ENCODE measurements at places on chromosomes 3 and 15. TPM values are rescaled to one million over a fixed set of nuclear protein-coding genes. Genes with fewer than 3 reads are reported as not detected.

DNA sequence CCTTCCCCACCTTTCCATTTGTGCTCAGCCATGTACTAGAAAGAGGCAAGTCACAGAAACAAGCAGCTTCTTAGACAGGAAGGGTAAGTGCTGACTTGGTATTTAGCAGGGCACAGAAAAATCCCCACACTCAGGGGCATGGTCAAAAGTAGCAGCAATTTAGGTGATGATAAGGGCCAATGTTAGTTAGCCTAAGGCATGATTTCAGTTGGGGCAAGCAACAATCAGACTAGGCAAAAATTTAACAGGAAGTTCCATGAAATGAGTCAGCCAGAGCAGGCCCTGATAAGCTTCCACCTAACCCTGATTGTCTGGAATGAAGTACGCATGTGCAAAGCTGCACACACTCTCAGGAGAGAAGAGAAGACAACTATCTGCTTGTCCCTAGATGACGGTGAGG is 423.4 kb upstream of the UBE2E2 start:
- no peaks in the 10 kb centered on the region for H3K27me3 ChIP-seq
- H3K4me1 ChIP-seq: no peaks in the 10 kb centered on the region
- no peaks in the 10 kb centered on the region for H3K36me3 ChIP-seq
- DNase-seq: no peak
- H3K4me3 ChIP-seq: no peak overlapping the region

DNA sequence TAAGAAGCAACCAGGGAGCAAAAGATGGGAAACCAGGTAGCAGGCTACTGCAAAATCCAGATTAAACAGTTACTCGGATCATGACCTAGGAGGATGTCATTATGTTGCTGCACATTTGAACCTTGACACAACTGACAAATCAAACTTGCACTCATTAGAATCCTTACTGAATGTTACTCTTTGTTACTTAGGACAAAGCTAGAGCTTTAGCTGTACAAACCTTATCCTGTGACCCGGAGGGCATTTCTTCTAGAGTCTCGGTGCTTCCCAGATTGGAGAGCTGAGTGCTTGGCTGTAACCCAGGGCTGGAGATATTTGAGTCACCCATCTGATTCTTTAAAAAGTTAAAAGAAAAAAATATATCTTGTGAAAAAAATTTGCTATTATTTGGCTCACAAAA is 43.4 kb downstream of the DCP1A start:
- DNase-seq: no peak
- H3K36me3 ChIP-seq: peaks cover 66% of the 10 kb centered on the region
- H3K4me3 ChIP-seq: no peak overlapping the region
- peaks cover 25% of the 10 kb centered on the region for H3K4me1 ChIP-seq
- no peaks in the 10 kb centered on the region for H3K27me3 ChIP-seq
- no peak overlapping the region for H3K27ac ChIP-seq

DNA sequence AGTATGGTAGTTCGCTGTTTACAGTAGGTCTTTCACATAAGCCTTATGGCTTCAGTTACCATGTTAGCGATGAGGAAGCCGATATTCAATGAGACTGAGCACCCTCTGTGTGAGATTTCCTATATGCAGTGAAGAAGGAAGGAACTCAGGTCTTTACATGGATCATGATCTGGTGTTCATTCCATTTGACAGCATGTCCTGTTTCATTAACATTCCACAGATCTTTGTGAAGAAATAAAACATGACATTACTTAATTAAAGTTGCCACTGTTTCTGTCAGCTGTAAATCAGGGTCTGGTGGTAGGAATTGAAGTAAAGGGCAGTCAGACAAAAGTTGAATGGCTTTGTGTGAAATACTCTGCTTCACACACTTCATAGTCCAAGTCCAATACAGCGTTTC is 768.6 kb downstream of the ZPLD1 start:
- no peak for DNase-seq
- no peaks in the 10 kb centered on the region for H3K4me1 ChIP-seq
- H3K27ac ChIP-seq: no peak overlapping the region
- no peaks in the 10 kb centered on the region for H3K27me3 ChIP-seq

GLDN gene
- 2.9 TPM for total RNA-seq

MYH15 gene
- 0.06 TPM for total RNA-seq

DNA sequence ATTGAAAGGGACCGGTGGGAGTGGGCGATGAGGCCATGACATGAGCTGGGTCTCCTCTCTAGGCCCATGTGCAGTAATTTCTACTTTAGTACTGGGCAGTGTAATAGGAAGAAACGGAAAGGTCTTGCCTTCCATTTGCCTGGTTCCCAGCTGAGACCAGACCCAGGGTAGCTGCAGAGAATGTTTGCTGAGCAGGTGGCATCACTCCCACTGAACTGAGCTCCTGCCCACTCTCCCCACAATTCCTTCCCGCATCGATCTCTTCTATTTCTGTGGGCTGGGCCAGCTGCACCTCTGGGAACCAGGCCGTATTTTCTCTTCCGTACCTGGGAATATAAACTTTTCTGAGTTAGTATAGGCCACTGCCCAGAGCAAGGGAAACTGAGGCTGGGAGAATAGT is 15.8 kb downstream of the ESYT3 start:
- no peak overlapping the region for H3K4me3 ChIP-seq
- no peaks in the 10 kb centered on the region for H3K4me1 ChIP-seq
- H3K27ac ChIP-seq: no peak overlapping the region
- H3K27me3 ChIP-seq: no peaks in the 10 kb centered on the region
- no peaks in the 10 kb centered on the region for H3K36me3 ChIP-seq

C3orf20 gene
- total RNA-seq: not detected

DNA sequence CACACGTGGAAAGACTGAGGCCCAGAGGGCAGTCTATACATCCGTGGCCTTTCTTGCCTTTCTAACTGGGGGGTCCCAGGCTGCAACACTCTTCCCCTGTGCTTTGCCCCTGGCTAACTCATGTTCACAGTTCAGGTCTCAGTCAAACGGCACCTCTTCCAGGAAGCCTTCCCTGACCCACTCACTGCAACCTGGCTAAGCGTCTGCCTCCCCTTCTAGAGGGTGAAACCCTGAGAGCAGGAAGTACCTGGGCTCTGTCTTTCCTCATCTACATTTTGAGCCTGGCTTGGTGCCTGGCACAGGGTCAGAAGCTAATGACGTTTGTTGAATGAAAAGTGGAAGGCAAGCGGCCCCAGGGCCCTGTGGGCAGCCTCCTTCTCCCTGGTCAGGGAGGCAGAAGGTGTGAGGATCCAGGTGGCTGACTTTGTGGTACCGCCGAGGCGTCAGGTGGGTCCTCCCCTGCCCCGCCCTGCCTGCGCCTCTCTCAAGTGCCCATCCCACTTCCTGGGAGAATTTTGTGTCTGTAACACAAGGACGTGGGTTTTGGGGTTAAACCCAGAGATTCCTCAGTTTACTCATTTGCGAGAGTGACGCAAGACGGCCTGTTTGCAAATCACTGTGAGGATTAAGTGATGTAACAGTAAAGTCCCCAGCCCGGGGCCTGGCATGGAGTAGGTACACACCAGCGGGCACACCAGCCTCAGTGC is 32.1 kb downstream of the DNASE1L3 start:
- no peaks in the 10 kb centered on the region for H3K36me3 ChIP-seq
- peaks cover 45% of the 10 kb centered on the region for H3K4me1 ChIP-seq
- H3K27me3 ChIP-seq: no peaks in the 10 kb centered on the region

DNA sequence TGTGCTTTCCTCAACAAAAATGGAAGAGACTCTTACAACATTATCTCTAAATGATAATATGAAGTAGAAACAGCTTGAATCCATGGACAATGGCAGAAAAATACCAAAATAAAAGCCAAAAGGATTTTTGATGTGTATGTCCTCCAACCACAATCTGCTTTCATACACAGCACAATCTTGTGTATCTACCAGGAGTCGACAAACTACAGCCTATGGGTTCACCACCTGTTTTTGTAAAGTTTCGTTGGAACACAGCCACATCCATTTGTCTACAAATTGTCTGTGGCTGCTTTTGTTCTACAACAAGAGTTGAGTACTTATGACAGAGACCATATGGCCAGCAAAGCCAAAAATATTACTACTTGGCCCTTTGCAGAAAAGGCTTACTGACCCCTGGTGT is 88.7 kb upstream of the UBE2E2 start:
- H3K36me3 ChIP-seq: no peaks in the 10 kb centered on the region
- H3K27ac ChIP-seq: no peak overlapping the region
- DNase-seq: no peak
- no peak overlapping the region for H3K4me3 ChIP-seq
- H3K27me3 ChIP-seq: no peaks in the 10 kb centered on the region

DNA sequence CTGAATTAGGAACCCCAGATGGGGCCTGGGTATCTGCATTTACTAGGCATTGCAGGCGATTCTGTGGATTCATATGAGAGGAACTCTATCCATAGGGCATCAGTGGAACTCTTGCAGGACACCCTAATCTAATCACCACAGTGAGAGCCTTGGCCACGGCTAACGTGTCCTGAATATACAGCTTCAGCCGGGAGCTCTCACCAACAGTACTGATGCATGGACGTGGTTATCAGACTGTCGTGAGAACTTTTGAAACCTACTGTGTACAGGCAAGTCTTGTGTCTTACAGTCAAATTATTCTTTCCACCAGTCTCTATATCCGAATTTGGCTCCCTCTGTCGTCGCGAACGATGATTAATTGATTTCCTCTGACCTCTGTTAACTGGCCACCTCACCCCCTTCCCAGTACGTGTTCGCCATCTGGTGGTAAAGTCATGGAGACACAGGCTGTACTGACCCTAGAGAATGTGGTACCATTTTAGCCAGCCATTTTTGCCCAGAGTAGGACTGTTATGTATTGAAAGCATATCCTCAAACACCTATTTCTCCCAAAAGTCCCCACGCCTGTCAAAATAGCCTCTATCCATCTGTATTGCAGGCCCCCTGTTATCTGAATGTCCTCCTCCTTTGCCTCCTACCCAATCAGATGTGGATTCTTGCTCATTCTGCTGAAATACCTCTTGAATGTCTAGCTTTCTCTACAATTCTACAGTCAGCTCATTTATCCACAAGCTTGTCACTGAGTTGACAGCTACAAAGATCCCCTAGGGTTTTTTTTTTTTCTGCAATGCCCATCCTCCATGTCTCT is 39.7 kb downstream of the GLDN start:
- no peak for DNase-seq
- peaks cover 18% of the 10 kb centered on the region for H3K27me3 ChIP-seq
- no peak overlapping the region for H3K27ac ChIP-seq
- H3K4me1 ChIP-seq: peaks cover 6% of the 10 kb centered on the region

DNA sequence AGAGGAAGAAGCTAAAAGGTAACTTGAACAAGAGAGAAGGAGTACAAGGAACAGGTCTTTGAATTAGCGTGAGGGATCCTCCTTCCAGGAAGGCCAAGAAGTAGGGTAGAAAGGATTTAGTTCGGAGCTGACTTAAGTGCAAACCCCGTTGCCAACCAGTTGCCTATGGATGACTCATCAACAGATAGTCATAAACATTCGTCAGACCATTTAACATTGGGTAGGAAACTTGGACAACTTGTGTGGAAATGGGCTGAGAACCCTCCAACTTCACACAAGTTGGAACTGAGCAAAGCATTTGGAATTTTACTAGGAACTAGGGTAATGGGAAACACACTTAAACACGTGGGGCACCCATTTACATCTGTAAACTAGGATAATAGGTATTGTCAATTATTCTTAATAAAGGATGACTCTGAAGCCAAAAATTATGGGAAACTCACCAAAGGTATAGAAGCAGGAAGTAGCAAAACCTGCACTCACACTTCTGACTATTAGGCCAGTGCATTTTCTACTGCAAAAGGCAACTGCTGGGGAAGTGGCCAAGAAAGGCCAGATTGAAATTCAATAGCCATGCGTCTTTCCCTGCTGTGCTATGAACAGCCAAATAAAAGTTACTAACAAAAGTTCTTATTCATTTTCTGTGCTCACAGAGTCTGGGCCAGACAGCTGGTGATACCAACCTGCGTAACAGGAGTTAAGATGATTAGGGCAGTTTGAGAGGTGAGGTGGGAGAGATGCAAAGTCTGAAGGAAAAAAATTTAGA is 174.5 kb upstream of the TMC3 start:
- no peaks in the 10 kb centered on the region for H3K27me3 ChIP-seq
- H3K36me3 ChIP-seq: no peaks in the 10 kb centered on the region
- no peak overlapping the region for H3K4me3 ChIP-seq
- H3K27ac ChIP-seq: no peak overlapping the region

- no peak overlapping the region for H3K4me3 ChIP-seq
- H3K36me3 ChIP-seq: peaks cover 48% of the 10 kb centered on the region
- DNase-seq: no peak
- H3K27ac ChIP-seq: no peak overlapping the region
Observed at GRCh38 chr15:100572362-100572983, 29.5 kb downstream of the LINS1 start.

GOLGA8R gene
- total RNA-seq: 2.2 TPM

ANKRD63 gene
- total RNA-seq: not detected

TATDN2 gene
- 17.9 TPM for total RNA-seq

GRCh38 chr3:134378384-134378783 is 4.1 kb upstream of the AMOTL2 start:
- no peaks in the 10 kb centered on the region for H3K27me3 ChIP-seq
- peaks cover 20% of the 10 kb centered on the region for H3K4me1 ChIP-seq
- no peak overlapping the region for H3K4me3 ChIP-seq
- no peak overlapping the region for H3K27ac ChIP-seq

GRCh38 chr3:61600195-61600594 is 38.8 kb downstream of the PTPRG start:
- H3K4me3 ChIP-seq: no peak overlapping the region
- peaks cover 8% of the 10 kb centered on the region for H3K4me1 ChIP-seq
- no peaks in the 10 kb centered on the region for H3K27me3 ChIP-seq
- no peaks in the 10 kb centered on the region for H3K36me3 ChIP-seq
- no peak for DNase-seq
- no peak overlapping the region for H3K27ac ChIP-seq

SH2D7 gene
- not detected for total RNA-seq

VIPR1 gene
- 3.0 TPM for total RNA-seq

GRCh38 chr3:177724020-177724638 is 526.8 kb upstream of the TBL1XR1 start:
- H3K36me3 ChIP-seq: no peaks in the 10 kb centered on the region
- no peak for DNase-seq
- H3K4me1 ChIP-seq: peaks cover 43% of the 10 kb centered on the region
- H3K27ac ChIP-seq: peak overlapping the region; percentile 65
- no peak overlapping the region for H3K4me3 ChIP-seq

- peaks cover 14% of the 10 kb centered on the region for H3K4me1 ChIP-seq
- no peak overlapping the region for H3K4me3 ChIP-seq
- no peaks in the 10 kb centered on the region for H3K27me3 ChIP-seq
- no peak for DNase-seq
- no peaks in the 10 kb centered on the region for H3K36me3 ChIP-seq
Observed at GRCh38 chr15:92048739-92049138, 195.2 kb downstream of the SLCO3A1 start.

GRCh38 chr3:169072494-169072893 is 591.0 kb downstream of the MECOM start:
- H3K27me3 ChIP-seq: no peaks in the 10 kb centered on the region
- DNase-seq: no peak
- H3K27ac ChIP-seq: no peak overlapping the region
- H3K4me3 ChIP-seq: no peak overlapping the region

GRCh38 chr3:71684757-71685386 is 40.3 kb downstream of the EIF4E3 start:
- DNase-seq: no peak
- peaks cover 12% of the 10 kb centered on the region for H3K4me1 ChIP-seq
- no peaks in the 10 kb centered on the region for H3K27me3 ChIP-seq

DNA sequence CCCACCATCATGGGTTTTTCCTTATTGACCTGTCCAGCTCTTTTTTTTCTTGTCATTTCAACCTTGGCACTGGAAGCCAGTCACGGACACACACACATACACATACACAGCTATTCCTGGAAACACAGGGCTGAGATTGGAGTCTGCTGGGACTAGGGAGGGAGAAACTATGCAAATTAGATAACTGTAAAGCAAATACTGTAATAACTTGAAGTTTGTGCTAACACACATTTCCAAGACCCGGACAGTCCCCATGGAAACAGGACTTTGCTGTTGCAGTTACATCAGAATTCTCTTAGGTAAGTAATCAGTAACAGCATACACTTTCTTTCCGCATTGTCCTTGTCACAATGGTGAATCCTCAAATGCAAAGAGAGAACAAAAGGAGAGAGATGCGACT is 304.4 kb downstream of the KBTBD8 start:
- no peak for DNase-seq
- no peak overlapping the region for H3K27ac ChIP-seq
- no peak overlapping the region for H3K4me3 ChIP-seq

SPSB4 gene
- 0.50 TPM for total RNA-seq
